NCI-H446 (cell line): ENCODE measurements at places on chromosomes 12 and 14.

DNA sequence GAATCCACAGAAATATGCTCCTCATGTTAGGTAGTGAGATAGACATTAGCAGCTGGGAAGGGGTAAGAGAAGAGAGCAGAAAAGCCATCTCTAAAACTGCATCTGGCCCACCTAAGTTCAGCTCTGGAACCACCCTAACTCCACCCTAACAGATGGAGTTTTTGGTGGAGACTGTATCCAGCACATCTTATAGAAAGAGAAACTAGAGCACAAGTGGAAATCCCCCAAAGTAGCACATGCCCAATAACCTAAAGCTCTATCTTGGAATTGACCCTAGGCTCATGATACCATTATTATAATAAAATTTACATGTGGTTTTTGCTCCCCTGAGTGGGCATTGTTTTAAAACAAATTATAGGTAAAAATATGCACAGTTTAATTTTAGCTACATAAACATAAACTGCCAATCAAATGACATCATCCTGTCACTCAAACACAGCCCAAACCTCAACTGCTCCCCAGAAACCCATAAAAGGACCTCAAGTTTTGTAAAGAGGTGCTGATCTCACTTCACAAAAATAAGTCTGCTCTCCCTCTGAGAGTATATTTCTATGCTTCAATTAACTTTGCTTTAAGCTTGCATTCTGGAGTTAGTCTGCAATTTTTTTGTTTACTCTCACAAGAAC, 206.4 kb downstream of the PIK3C2G start:
- no peak for DNase-seq

DNA sequence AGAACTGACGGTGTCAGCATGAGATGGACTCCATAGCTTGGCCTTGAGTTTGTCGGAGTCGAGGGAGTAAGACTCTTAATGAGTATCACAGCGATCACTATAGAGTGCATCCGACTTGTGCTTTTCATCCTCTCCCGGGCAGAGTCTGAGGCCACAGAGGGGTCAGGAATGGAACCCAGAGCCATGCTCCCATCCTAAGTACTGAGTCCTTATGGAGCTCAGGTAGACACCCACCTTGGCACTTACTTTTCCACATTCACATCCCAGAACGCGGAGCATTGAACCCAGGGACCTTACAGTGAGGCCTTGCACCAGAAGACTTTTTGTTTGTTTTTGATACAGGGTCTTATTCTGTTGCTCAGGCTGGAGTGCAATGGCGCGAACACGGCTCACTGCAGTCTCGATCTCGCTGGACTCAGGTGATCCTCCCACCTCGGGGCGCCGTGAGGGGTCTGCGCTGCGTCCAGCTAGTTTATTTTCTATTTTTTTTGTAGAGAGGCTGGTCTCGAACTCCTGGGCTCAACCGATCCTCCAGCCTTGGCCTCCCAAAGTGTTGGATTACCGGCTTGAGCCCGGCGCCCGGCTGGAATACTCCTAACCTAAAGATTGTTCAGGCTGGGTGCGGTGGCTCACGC, 719 bp upstream of the SRSF9 start:
- no peak for DNase-seq

GRCh38 chr14:22986508-22987054, 4.2 kb upstream of the AJUBA start:
- peak; percentile 93 for DNase-seq

DNA sequence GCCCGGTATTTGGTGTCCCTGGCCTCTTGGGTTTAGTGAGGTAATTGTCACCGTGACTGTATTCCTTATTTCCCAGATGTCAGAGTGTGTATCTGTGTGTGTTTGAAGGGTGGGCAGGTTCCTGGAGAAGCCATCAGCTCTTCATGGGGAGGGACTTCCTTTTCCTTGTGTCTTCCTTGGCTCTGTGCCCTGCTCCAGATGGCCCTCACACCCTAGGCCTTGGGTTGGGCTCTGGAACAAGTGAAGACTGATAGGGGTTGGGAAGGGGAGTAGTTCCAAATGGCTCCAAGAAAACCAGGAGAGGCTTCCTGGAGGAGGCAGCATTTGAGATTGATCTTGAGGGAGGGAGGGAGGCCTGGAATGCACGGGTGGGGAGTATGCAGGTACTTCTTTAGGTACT, 43.8 kb upstream of the PRIMA1 start:
- DNase-seq, result peak; percentile 24

DNA sequence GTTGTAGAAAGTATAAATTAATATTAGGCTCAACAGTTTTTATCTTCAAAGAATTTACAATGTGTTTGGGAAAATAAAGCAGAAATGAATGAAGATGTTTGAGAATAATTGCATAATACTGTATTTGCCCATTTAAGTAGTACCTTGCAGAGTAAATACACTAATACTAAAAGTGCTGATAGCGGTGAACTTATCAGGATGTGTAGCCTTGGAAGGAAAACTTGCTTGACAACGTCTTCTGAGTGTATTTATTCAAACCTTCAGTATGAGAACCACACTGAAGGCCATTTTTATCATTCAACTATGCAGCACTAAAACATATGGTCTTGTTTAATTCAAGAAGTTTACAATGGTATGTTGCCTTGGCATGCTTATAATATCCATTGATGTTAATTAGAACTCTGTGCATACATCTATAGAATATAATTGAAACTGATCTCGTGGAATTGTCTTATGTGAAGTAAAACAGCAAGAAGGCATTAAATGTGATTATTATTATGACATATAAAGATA, 41.3 kb downstream of the MSRB3 start:
- DNase-seq, result no peak

- no peak for DNase-seq
Measured at GRCh38 chr12:44999355-44999754, 51.5 kb downstream of the DBX2 start.

DNA sequence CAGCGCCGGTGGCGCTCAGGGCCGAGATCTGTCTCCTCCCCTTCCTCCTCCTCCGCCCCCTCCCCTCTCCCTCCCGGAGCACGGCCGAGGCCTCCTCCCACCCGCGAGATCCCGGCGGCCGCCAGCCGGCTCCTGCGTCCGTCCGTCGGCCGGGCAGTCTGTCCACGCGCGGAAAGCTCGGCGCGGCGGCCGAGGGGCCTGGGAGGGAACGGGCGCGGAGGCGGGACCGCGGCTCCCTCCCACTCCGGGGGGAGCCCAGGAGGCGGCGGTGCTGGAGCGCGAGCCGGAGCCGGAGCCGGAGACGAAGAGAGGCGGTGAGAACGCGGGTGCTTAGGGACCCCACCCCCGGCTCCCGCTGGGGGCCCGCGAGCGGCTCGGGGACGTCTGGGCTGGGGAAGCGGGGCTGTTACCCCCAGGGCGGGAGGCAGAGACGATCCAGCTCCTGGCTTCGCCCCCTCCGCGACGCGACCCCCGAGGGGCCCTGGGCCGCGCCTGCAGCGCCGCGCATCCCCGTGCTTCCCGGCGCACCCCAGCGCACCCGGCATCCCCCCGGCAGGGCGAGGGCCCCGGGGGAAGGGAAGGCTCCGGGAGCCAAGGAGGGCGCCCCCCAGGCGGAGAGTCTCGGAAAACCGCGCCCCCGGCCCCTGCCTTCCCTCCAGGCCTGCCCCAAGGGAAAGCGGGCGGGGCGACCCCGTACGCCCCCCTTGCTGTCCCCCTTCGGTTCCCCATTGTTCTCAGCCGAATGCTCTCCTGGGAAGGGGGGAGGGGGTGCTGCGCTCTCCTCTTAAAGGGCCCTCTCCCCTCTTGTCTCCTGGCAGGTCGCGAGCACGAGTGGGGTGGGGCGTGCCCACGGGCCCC, at the start of gene DTX1:
Gene DTX1 (plus strand): TSS at position 100 of the 858 bp plus-strand sequence. CDS start 1,463 bp downstream, outside the sequence.
- no peak for DNase-seq

GRCh38 chr12:123150275-123150743, 581 bp downstream of the PITPNM2 start:
- no peak for DNase-seq

DNA sequence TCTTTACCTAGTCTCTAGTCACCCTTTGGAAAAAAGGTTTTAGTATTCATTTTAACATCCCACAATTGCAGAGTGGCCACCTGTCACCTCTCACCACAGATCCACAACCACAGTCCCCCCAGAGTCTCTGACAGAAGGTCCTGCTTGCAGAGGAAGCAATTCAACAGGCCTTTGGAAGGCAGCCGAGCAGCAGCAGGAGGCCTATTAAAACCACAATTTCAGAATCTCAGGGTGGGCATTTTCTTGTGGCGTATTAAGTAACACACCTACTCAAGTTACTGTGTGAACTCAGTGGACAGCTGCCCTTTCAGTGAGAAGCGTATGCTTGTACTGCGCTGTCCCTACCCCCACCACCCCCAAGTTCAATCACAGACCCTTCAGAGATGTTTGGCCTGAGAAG, 234.0 kb upstream of the HMGA2 start:
- no peak for DNase-seq

- DNase-seq, result no peak
Measured at GRCh38 chr12:46920499-46920898, 94.7 kb upstream of the SLC38A4 start.

- no peak for DNase-seq
Measured at GRCh38 chr12:104058802-104059201, 5.5 kb upstream of the HCFC2 start.

GRCh38 chr12:44459569-44459968, 416.5 kb downstream of the NELL2 start:
- no peak for DNase-seq

DNA sequence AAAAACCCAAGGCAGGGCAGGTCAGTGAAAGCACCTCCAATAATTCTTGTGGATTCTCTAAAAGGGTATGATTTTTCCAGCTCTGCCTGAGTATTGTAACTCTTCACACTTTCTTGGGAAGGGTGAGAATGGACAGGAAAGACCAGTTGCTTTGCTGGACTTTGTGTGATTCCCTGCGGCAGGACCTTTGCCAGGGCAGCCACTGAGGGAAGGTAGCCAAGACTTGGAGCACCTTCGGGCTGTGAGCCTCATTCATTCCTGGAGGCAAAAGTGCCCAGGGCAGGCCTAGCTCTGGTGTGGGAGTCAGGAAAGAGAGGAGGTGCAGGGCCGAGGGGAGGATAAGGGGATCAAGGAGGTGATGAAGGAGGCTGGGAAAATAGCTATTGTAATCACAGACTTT, 80.2 kb downstream of the VCPKMT start:
- no peak for DNase-seq

GRCh38 chr12:100020370-100020769, 35.6 kb upstream of the ANKS1B start:
- DNase-seq, result no peak

- DNase-seq, result no peak
Measured at GRCh38 chr12:80909370-80909769, 28.4 kb downstream of the LIN7A start.

DNA sequence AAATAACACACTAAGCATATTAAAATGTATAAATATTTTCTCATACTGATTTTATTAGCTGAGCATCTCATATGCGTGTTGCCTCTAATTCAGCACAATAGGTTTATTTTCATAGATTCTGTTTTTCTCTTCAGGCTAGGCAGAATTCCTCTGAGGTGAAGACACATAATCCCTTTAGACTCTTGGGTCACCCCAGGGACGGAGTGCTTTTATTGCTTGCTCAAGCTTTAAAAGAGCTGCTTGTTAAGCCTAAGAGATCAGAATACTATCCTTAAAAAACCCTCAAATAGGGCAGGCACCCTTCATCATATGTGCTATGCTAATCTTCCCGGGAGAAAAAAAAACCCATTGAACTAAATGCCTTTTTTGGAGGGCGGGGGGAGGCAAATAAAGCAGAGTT, 390.1 kb downstream of the KCNH5 start:
- DNase-seq, result no peak

- no peak for DNase-seq
Measured at GRCh38 chr14:90970167-90970600, 90.3 kb downstream of the RPS6KA5 start.

- no peak for DNase-seq
Measured at GRCh38 chr12:52211716-52212585, 20.1 kb upstream of the KRT80 start.

GRCh38 chr14:93033983-93034670, 81.6 kb downstream of the ITPK1 start:
- DNase-seq, result no peak

GRCh38 chr12:26062566-26062965, 62.3 kb downstream of the BHLHE41 start:
- no peak for DNase-seq

DNA sequence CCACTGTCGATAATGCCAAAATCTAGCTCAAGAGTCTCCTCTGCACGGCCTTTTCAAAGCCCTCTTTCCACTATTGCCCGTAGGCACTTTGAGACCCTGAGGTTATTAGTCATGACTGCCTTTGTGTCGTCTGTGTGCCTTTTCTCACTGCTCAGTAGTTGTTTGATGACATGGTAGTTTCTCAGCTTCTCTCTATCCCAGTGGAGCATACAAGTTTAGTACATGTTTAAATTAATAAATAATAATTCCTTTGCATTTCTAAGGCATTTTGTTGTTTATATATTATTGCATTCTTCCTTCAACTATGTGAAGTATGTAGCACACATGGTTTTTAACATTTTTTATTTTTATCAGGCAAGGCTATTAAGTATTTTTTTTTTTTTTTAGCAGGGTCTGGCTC, 458.1 kb downstream of the PCNX1 start:
- DNase-seq, result no peak

DNA sequence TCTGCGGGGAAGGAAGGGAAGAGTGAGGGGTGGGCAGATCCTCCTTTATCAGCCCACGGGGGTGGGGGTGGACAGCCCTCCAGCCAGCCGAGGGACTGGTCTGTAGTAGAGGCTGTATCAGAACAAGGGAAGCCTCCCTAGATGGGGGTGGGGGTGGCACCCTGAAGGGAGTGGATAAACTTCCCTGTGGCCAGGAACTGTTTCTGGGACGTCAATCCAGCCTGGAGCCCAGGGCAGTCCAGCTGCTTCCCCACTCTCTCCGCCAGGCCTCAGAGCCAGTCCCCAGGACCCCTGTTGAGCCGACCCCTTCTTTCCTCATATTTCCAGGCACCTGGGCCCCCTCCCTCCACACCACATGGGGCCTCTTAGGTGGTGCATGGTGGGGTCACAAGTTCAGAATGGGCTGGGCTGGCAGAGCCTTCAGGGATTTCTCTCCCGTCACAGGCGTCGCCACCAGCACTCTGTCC, 6.7 kb downstream of the PLD4 start:
- DNase-seq, result no peak

DNA sequence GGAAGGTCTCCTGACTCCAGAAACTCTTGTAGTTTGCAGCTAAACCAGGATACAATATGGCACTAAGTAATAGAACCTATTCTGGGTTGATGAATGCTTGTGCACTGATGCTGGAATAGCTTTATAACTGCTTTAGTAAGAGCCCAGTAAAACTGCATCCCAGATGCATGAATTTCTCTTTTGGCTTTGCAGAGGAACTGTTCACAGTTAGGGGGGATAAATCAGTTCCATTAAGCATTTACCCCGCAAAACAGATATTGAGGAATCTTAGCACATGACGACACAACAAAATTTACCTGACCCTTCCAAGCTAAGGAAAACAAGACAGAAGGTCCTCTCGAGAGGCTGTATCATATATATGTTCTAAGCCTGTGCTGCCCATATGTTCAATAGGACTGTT, 457.4 kb downstream of the FOXG1 start:
- DNase-seq, result peak; percentile 76

- DNase-seq, result no peak
Measured at GRCh38 chr14:101808894-101809670, 47.6 kb downstream of the PPP2R5C start.

GRCh38 chr12:131137836-131138637, 184.3 kb downstream of the ADGRD1 start:
- no peak for DNase-seq
